ENCODE measurements at places on chromosomes 3 and 15.

DNA sequence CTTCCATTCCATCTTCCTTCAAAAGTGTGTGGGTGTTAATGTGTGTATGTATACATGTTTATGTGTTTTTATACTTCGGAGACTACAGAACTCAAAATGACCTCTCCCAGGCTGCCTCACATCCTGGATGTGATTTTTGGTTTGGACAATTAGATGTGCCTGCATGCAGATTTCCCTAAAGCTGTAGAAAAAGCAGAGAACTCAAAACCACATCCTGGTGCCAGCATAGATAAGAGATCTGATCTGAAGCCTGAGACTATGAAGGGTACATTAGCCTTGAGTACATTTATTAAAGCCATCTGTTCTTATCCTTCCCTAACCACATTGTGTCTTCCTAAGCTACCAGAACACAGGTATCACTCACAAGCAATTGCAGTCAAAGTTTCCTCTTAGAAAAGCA lies 319.4 kb upstream of the RASGRP1 start:
- no peak for DNase-seq

DNA sequence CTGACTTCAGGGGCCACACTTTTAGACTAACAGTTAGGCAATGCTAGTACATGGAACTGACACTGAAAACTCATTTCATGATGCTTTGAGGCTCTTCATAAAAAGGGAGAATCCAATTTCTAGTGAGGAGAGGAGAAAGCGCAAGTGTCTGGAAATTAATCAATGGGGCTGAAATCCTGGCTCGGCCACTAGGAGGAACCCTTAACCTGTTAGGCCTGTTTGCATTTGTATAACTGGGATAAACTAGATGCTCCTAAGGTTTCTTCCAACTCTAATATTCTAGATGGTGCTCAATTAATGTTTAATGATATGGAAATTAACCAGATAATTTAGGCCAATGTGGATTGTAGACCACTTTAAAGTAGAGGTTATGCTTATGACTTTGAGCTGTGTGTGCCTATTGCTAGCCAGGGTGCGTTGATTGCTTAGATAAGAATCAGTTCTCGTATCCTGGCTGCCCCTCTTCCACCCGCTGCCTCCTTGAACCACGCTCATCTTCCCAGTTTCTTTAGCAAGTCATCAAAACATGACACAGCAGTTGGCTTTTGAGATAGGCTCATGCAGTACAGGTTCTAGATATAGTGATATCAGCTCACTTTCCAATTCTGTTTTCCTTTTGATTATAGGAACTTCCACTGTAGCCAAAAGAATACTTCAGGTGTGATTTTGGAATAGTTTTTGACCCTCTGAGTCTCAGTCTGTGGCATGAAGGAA lies 16.8 kb upstream of the CRBN start:
- no peak for DNase-seq

DNA sequence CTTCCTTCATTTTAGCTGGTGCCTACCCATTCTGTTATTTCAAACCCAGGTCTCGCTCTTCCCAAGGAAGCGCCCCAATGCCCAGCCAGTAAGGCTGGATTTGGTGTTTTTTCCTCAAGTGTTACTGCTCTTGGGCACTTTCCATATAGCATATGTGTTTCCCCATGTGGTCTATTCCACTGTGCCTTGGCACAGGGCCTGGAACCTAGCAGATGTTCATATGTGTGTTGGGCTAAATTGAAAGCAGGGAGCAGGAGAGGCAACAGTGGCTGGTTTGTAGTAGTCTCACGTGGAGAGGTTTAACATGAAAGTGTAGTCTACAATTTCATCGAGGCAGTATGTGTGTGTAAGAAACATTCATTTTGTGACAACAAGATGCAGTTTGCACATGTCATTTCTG lies 48.2 kb upstream of the TEX264 start:
- DNase-seq: no peak

GRCh38 chr3:96012939-96013338 lies 801.5 kb upstream of the EPHA6 start:
- DNase-seq: no peak

- DNase-seq: no peak
Observed at GRCh38 chr15:73873889-73874511, 636 bp downstream of the TBC1D21 start.

GRCh38 chr3:10740954-10741353 lies 75.1 kb upstream of the SLC6A11 start:
- DNase-seq: no peak

DNA sequence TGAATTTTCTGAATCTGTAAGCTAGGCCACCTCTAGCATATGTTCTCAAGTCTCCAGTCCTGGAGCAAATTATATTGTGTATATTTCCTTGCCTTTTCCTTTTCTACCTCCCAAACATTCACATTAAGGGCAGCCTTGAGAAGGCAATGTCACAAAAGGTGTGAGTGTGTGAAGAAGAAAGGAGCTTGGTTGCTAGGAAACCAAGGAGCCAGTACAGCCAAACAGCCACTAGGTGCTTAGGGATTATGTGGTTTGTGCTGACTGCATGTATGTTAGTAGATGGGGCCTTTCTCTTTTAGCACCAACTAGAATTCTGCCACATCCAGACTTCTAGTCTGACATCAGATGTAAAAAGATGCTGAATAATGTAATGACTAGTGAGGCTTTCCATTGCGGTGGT lies 118.8 kb upstream of the DAZL start:
- no peak for DNase-seq

DNA sequence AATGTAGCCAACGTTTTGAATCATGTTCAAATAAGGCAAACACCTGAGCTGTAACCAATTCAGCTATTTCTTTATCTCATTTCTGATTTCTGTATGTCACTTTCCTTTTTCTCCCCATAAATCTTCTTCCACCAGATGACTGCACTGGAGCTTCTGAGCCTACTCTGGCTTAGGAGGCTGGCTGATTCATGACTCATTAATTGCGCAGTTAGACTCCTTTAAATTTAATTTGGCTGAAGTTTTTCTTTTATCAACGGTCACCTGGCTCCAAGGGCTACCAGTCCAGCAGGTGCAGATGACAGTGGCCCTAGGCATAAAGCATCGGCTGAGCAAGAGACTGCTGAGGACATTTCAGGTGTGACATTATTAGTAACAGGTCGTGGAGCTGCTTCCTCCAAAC lies 39.6 kb upstream of the ITGA11 start:
- no peak for DNase-seq

GRCh38 chr3:190401963-190402362 lies 14.0 kb downstream of the CLDN16 start:
- DNase-seq: no peak

DNA sequence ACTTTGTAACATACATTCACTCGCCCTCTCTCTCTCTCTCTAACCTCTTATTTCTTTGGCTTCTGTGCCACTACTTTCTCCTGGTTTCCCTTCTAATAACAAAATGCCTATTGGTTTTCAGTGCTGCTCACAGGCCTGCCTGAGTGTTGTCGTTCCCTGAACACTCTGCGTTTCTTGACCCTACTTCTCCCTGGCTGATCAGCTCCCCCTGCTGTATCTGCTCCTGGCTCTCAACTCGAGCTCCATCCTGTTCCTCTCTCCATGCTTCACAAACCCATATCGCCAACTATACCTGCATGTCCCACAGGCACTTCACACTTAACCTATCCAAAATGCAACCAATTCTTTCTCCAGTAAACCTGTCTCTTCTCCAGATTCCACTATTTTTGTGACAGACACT lies 111.4 kb downstream of the OPA1 start:
- no peak for DNase-seq

DNA sequence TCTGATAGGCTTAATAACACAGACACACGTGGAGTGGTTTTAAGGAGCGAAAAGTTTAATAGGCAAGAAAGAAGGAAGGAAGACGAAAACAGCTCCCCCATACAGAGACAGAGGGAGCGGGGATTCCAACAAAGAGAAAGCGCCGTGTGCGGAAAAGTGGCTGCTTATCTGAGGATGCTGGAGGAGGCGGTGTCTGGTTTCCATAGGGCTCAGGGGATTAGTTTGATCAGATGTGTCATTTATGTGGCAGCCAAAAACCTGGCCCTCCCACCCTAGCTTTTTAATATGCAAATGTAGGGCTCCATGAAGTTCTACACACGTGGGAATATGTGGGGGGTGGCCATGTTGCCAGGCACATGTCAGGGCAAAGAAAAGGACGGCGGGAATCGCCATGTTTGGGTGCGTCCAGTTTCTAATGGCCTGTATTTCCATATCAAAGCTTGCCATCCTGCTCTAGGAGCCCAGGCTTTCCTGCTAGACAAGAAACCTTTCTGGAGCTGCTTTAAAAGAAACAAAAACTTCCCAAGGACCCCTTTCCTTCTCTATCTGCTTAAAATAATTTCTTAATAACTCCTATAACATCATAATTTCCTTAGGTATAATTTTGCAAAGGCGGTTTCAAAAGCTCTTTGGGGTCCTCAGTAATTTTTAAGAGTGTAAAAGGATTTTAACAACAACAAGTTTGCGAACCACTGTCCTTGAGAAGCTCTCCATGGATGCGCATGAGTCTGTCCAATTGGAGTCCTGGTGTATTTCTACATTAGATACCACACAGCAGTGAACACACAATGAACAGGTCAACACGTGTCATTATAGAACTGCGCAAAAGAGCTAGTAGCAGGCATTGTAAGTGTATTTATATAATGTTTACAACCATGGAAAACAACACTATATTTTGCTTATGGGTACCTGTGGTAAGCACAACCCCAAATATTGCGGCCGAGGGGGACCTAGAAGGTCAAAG lies 622 bp upstream of the ZNF589 start:
- DNase-seq: no peak

GRCh38 chr3:47015151-47015550 lies 35.7 kb downstream of the NBEAL2 start:
- DNase-seq: no peak

DNA sequence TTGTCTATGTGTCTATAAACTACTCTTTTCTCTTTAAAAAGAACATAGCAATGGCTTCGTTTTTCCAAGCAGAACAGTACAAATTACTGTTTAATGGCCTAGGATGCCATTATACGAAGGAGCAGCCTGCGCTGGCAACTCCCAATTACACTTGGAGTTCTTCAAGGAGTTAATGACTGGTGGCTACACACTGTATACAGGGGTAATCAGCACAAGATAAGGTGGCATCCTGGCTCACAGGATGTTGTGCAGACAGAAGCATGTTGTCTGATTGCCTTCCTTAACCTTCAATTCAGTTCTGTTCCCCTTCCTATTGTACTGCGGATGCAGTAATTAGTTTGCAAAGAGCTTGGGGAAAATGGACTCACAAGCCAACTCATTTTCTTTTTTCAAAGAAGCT lies 250.7 kb upstream of the ROBO2 start:
- DNase-seq: no peak

- DNase-seq: no peak
Observed at GRCh38 chr3:124402791-124403190, 327.5 kb upstream of the UMPS start.
